ENCODE measurements at places on chromosomes 4 and X.

- no peak for DNase-seq
These were observed 143.5 kb downstream of the MGST2 start for GRCh38 chr4:139808808-139809756.

- DNase-seq = no peak
These were observed 221.7 kb downstream of the APBB2 start for GRCh38 chr4:40992472-40993295.

GRCh38 chr4:28545986-28546385 lies 1685.3 kb downstream of the STIM2 start:
- no peak for DNase-seq

DNA sequence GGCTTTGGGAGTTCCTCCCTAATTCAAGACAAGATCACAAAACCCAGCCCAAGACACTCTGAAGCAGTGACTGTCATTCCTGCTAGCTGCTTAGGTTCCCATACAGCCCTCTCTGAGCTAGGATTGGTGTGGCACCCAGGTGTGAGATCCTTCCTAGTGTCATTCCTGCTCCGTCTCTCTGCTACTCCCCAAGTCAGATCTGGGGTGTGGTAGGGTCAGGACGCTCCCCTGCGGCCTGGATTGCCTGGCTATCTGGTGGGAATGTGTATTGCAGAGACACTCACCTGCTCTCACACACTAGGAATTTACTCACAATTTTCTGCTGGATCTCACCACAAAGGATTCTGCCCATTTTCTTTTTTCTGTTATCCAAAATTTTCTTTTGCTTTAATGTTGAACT lies 560.8 kb upstream of the ATOH1 start:
- DNase-seq = no peak

- no peak for DNase-seq
These were observed 41.7 kb downstream of the DCUN1D4 start for GRCh38 chr4:51884606-51885005.

DNA sequence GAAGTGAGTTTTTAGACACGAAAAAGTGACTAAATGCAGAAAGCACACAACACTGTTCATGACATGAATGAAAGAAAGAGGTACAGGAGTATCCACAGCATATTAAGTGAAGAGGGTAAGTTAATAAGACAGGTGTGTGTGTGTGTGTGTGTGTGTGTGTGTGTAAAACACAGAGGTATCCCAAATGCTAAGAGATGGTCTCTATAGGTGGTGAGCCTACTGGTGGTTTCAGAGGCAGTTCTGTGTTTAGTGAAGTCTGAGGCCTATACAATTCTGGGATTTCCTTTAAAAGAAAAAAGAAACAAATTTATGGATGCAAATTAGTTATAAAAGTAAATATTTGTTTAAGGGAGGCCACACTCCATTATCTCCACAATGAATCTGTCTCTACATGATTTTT lies 17.4 kb upstream of the TNIP3 start:
- DNase-seq = no peak

GRCh38 chr4:184644553-184645307 lies 4.5 kb downstream of the CASP3 start:
- peak; percentile 16 for DNase-seq

GRCh38 chrX:108307132-108308085 lies 130.8 kb downstream of the COL4A6 start:
- DNase-seq = no peak

DNA sequence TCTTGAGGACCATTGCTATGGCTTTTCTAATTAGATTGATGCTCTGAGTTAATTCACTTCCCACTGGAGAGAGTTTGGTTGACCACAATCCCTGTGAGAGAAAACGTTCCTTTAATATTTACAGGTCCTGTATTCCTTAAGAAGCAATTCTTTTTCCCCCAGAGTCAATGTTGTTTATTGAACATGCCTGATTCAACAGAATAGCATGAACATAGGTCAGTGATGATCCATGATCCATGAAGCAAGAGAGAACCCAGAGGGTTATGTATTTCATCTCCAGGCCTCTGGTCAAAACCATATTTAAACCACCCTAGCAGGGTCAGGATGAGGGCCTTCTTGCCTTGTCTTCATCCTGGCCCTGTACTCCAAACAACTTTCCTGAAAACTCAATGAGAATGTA lies 39.4 kb upstream of the EFHC2 start:
- DNase-seq = no peak

GRCh38 chr4:12724510-12724909 lies 759.6 kb downstream of the RAB28 start:
- peak; percentile 73 for DNase-seq

GRCh38 chr4:36917413-36917812 lies 327.1 kb upstream of the NWD2 start:
- DNase-seq = no peak

DNA sequence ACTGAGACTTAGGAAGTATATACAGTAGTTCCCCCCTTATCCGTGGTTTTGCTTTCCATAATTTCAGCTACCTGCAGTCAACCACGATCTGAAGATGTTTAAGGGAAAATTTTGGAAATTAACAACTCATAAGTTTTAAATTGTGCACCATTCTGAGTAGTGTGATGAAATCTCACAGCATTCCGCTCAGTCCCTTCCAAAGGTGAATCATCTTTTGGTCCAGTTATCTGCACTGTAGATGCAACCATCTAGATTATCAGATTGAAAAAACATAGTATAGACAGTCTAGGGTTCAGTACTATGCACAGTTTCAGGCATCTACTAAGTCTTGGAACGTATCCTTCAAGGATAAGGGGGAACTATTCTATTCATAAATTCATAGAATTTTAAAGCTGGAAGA lies 109.0 kb downstream of the ANXA3 start:
- DNase-seq = no peak

GRCh38 chr4:115090483-115091075 lies 22.8 kb downstream of the NDST4 start:
- peak; percentile 76 for DNase-seq

GRCh38 chr4:38902695-38903094 lies 35.1 kb downstream of the FAM114A1 start:
- peak; percentile 73 for DNase-seq

- DNase-seq = peak; percentile 82
These were observed 909 bp upstream of the SLAIN2 start for GRCh38 chr4:48340276-48340964.

DNA sequence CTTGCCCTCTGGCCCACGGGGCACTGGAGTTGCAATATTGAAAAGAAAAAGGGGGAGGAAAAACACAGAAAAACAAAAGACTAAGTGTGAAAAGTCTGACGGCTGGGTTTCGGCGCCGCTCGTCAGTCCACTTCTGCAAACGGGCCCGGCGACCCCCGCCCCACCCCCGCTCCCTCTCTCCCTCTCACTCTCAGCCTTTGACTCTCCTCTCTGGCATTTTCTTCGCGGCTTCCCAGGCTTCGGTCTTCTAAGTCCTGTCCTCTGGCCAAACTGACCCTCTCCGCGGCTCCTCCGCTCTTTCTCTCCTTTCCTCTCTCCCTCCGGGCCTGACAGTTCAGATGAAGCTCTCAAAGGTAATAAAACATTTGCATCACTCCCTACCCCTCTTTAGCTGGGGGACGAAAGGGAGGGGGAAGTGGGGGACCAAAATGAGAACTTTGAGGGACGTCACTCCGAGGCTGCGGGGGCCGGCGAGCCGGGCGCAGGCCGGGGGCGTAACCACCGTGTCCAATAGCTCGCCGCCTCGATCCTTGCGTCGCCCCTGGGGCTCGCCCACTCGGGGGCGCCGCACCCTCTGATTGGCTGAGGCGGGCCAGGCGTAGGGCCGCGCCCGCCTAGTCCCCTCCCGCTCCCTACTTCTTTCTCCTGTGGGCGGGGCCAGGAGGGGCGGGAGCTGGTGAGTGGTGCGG lies at the start of gene NKX6-1:
Gene NKX6-1 (minus strand): TSS at position 358 of the 689 bp plus-strand sequence. CDS start 1,064 bp downstream, outside the sequence.
- peak; percentile 93 for DNase-seq

- peak; percentile 27 for DNase-seq
These were observed 21.2 kb downstream of the PTTG2 start for GRCh38 chr4:37981425-37981824.

DNA sequence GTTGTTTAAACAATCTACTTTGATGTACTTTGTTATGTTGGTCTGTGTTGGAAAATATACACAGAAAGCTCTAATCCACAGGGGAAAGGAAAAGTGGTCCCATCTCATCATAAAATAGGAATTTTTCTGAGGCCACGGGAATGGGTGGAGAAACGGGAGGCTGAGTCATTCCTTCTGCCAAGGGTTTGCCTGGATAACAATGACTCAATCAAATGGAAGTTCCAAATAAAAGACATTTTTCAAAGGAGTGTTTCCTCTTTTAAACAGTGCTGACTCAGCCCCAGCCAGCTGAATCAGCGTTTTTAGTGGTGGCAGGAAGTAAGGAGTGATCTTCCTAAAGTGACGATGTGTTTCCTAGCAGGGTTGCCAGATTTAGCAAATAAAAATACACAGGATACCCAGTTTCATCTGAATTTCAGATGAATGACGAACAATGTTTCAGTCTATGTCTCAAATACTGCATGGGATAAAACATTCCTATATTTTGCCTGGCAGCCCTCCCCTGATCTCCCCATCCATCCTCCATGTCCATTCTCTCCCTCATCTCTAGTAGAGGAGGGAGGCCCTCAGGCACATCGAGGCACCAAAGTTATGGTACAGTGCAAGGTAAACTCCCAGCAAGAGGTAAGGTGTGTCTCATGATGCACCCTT lies 345.4 kb upstream of the GATB start:
- DNase-seq = peak; percentile 79

DNA sequence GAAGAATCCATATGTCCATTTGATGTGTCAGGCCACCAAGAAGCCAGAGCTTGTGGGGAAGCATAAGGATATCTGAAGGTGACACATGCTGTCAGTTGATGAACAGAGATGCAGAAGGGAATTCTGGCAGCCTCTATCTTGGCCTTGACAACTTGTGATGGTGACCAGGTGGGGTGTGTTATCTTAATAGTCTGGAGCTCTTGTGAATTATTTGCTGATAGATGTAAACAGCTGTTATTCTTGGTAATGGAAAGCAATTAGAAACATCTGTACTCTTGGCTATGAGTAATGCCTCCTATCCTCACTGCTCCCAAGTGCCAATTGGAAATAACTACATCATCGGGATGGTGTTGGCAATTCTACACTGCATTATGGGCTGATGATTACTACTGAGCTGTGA lies 51.9 kb downstream of the NAA11 start:
- DNase-seq = no peak
